A673 (cell line): ENCODE measurements at places on chromosomes 6 and 20.

GRCh38 chr20:36873498-36874189 is 2.3 kb upstream of the TLDC2 start:
- DNase-seq: no peak

- DNase-seq: peak; percentile 31
Measured at GRCh38 chr6:155152211-155153076, 111.4 kb upstream of the CLDN20 start.

DNA sequence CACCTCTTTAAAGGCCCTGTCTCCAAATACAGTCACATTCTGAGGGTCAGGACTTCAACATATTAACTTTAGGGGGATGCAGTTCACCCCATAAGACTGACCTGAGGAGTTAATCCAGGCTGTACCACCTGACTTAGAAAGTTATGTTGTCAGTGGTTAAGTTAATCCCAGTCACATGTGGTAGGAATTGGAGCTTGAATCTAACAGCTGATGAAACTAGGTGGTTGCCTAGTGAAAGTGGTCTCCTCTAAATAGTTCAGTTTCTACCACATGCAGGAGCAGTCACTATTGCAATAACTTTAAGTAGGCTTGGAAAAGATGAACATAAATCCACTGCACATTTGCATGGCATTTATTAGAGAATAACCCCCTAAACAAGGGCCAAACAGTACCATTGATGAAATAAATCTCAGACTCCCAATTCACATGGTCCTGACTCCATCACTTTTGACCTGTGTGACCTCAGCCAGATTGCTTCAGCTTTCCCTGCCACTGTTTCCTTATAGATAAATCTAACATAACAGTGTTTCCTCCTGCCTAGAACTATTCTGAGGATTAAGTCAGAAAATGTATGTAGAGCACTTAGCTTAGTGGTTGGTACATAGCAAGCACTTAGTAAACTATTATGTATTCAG is 20.1 kb downstream of the SAMD5 start:
- no peak for DNase-seq

DNA sequence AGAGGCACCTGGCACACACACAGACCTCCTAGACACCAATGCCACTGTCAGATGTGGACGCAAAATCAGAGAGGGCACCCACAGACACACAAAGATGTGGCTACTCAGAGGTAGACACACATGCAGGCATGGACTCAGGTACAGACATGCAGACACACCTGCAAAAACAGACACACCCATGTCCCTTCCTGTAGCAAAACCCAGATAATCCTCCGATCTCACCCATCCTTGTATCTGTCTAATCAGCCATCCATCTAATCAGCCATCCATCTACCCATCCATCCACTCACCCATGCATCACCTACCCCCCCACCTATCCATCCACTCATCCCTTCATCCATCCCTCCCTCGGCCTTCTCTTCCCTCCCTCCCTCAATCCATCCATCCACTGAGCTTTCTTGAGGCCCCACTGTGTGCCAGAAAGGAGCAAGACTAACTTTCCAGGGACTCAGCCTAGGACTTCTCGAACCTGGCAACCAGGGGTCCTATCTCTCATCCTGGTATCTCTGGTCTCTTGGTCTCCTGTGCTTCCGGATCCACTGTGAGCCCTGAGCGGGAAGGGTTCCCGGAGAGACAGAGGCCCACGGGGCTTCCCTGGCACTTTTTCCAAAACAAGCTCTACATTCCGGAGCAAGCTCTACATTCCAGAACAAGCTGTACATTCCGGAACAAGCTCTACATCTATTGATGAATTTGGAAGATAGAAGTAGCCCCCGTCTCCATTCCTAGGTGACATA is 1.1 kb upstream of the TGM2 start:
- DNase-seq: no peak

- peak; percentile 74 for DNase-seq
Measured at GRCh38 chr6:63904650-63905248, 269.1 kb downstream of the PHF3 start.

GRCh38 chr6:32615885-32616532 is 21.2 kb upstream of the HLA-DQA1 start:
- DNase-seq: no peak
